Large intestine (tissue), 12 donors: ENCODE measurements at places on chromosomes 16 and 17. TPM values are rescaled to one million over a fixed set of nuclear protein-coding genes. Genes with fewer than 3 reads are reported as not detected.

- DNase-seq, result no peak
- H3K27ac ChIP-seq, result no peak overlapping the region
- H3K4me3 ChIP-seq, result no peak overlapping the region
- H3K36me3 ChIP-seq, result peaks cover 44% of the 10 kb centered on the region
- peaks cover 14% of the 10 kb centered on the region for H3K4me1 ChIP-seq
These were observed 35.1 kb downstream of the GDE1 start for GRCh38 chr16:19486750-19487325.

- H3K27me3 ChIP-seq, result no peaks in the 10 kb centered on the region
- DNase-seq, result no peak
- no peak overlapping the region for H3K4me3 ChIP-seq
- H3K36me3 ChIP-seq, result no peaks in the 10 kb centered on the region
These were observed 418.5 kb upstream of the CDH5 start for GRCh38 chr16:65947951-65948350.

DNA sequence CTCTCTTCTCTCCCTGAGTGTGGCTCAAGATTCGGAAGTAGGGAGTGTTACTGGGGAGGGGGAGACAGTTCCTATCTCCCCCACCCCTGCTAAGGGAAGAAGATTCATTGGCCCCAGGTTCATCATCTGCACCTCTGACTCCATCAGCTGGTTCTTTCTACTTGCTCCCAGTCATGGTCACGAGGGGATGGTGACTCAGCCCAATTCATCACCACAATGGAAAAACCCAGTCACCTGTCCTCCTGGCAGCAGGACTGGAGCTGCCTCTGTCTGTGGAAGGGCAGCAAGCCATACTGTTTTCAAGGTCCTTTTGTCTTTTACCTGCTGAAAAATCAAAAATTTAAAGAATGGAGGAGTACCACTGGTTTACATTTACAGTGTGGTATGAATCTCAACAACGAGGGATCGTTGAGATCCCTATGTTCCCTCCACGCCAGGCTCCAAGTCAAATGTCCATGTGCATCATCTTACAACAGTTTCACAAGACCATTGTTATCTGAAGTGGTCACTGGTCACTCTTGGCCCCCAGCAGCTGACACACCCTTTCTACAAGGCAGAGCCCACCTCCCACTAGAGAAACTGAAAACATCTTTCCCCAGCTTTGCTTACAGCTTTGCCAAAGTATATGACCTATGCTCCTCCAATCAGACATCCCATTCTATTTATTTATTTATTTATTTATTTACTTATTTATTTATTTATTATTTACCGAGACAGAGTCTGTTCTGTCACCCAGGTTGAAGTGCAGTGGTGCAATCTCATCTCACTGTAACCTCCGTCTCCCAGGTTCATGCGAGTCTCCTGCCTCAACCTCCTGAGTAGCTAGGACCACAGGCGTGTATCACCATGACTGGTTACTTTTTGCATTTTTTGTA lies 40.4 kb upstream of the NDRG4 start:
- no peaks in the 10 kb centered on the region for H3K4me1 ChIP-seq
- no peaks in the 10 kb centered on the region for H3K36me3 ChIP-seq
- no peak overlapping the region for H3K4me3 ChIP-seq
- no peak for DNase-seq
- H3K27me3 ChIP-seq, result peaks cover 53% of the 10 kb centered on the region

GRCh38 chr17:80568246-80568645 lies 23.6 kb downstream of the RPTOR start:
- H3K4me3 ChIP-seq, result no peak overlapping the region
- H3K27ac ChIP-seq, result no peak overlapping the region
- H3K27me3 ChIP-seq, result no peaks in the 10 kb centered on the region

- no peaks in the 10 kb centered on the region for H3K4me1 ChIP-seq
- no peak overlapping the region for H3K27ac ChIP-seq
- no peaks in the 10 kb centered on the region for H3K27me3 ChIP-seq
- DNase-seq, result no peak
These were observed 345.1 kb downstream of the XYLT1 start for GRCh38 chr16:17125671-17126070.

The EFCAB5 gene
- 1.5 TPM for polyA plus RNA-seq

The HOXB8 gene
- polyA plus RNA-seq, result 1.8 TPM

The PIRT gene
- polyA plus RNA-seq, result 6.5 TPM
